Stimulated activated CD8-positive, alpha-beta memory T cell treated with anti-CD3 and anti-CD28 coated beads, Interleukin-4, amount 100 ng/mL, for 1 hour (primary cell): ENCODE measurements at places on chromosomes 13 and 19.

DNA sequence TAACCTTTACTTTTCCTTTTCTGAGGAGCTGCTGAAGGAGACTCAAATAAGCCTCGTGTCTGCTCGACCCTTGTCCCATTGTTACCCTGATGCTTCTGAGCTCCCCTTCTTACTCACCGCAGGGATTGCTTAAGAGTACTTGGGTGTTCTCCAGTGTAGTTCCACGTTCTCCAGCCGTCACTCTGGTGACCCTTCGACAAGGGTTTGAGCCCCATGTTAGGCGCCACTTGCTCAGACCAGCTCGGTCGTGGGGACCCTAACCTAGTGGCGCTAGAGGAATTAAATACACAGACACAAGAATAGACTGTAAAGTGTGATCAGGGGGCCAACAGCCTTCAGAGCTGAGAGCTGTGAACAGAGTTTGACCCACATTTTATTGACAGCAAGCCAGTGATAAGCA lies 10.3 kb downstream of the ZNF480 start:
- DNase-seq = no peak

DNA sequence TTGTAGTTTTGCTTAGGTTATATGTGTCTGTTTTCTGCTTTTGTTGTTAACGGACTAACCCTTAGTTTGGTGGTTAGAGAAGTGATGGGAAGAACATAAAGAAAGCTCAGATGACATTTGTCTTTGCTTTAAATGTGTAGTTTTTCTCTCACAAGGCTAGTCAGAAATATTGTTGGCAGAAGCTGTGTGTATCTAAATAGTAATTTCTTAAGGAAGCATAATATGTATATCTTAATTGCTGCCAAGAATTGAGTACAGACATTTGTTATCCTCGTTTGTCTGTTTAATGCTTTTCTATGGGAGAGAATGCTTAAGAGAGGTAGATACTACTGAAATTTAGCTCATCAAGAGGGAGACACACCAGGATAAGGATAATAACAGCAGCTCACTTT lies 2.7 kb downstream of the RGCC start:
- no peak for DNase-seq

- DNase-seq = no peak
Observed at GRCh38 chr19:2221250-2221831, 14.8 kb downstream of the PLEKHJ1 start.

GRCh38 chr13:20192836-20193161 lies at the start of gene GJB2:
Gene GJB2, minus strand, starts transcription at chr13:20192938. Its CDS starts 3,357 bp downstream, at chr13:20189581.
- DNase-seq = no peak
